ENCODE measurements at places on chromosomes 4 and X.

DNA sequence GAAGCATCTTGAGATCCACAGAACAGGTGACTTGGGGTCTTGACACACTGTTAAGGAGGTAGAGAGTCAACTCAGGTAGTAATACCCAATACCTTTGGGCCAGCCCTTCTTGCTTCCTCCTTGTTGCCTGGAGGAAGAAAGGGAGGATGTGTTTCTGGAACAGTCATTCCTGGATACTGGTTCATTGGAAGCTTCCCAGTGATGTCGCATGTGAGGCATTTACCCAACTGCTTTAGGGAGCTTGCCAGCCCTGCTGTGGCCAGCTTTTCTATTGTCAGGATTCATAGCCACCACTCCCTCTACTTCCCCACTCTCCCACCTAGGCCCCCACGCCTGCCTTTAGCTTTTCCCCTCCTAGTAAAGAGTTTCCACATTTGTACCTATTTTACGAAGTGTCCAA, 310.3 kb upstream of the PRPS2 start:
- DNase-seq: no peak

GRCh38 chr4:118751629-118752323, 66.6 kb downstream of the METTL14 start:
- no peak for DNase-seq

- no peak for DNase-seq
These were observed 52.2 kb downstream of the SMIM20 start for GRCh38 chr4:25966171-25966570.

DNA sequence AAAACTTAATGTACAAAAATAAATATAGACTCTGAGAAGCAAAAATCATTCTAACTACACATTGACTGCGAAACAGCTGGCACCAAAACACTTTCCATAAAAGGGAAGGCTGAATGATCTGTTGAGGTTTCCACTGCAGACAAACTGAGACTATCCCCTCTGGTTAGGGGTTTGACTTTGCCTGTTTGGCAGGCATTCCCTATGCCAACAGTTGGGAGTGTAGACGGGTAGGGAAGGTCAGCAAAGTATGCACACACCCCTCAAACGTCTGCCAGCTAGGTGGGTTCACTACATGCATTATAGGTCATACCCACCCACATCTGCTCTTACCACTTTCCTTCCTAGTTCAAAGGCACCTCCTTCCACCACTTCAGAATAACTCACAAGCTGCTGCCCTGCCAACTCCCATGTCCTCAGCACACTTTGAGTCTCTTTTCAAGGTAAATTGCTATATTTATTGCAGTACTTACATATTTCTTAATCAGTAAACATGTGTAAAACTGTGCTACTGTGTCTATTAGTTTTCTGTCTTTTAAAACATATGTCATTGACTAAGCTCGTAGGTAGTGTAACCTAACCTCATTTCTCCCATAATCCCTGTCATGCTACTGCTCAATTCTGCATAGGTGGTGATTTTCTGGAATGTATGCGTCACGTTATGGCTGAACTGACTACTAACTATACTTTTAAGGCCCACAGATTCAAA, 12.4 kb downstream of the CTSO start:
- no peak for DNase-seq

- no peak for DNase-seq
These were observed 29.9 kb upstream of the MSANTD1 start for GRCh38 chr4:3218824-3219760.

DNA sequence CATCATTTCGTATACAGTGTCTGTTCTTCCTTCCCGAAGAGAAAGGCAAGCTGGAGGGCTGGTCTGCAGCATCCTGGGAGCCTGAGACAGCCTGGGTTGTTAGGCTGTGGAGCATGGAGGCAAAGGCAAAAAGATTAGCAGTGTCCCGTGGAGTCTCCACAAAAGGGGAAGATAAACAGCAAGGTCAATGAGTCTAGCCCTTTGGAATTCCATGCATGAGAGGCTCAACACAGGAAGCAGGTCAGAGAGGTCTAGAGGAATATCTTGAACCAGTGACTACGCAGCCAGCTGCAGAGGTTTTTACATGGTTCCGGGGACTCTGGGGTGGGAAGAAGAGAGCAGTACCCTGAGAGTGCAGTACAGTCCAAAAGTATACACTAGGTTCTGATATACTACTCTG, 12.2 kb upstream of the MCF2 start:
- DNase-seq: peak; percentile 5

GRCh38 chr4:39323821-39324220, 42.3 kb downstream of the RFC1 start:
- DNase-seq: no peak

DNA sequence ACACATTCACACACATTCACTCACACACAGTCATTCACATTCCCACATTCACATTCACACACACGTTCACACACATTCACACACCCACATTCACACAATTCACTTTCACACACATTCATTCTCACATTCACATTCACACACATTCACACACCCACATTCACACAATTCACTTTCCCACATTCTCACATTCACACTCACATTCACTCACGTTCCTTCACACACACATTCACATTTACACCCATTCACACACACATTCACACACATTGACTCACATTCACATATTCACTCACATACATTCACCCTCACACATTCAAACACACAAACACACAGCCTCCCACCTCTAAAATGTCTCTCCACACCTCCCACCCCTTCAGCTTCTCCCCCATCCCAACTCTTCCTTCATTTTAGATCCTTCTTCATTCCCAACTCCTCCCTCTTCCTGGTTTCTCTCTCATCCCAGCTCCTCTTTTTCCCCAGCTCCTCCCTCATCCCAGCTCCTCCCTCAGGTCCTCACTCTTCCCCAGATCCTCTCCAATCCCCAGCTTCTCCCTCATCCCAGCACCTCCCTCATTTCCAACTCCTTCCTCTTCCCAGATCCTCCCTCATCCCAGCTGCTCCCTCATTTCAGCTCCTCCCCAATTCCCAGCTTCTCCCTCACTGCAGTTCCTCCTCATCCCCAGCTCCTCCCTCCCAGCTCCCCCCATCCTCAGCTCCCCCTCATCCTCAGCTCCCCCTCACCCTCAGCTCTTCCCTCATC, 111.0 kb downstream of the FAM53A start:
- DNase-seq: no peak

DNA sequence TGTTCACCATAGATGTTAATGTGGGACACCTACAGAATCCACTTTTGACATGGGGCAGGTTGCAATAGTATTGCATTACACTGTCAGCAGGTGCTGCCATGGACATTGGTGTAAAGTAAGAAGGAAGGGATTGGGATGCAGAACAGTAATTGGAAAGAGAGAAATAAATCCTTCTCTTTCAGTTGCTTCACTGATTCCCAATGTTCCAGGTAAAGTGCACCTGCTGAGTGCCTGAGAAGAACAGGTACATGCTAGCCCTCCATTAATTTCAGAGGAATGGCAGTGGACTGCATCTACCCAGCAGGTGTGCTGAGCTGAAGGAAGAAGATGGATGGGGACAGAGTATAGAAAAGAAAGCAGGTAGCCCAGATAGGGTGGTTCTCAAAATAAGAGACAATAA, 248.5 kb downstream of the TENM3 start:
- no peak for DNase-seq

DNA sequence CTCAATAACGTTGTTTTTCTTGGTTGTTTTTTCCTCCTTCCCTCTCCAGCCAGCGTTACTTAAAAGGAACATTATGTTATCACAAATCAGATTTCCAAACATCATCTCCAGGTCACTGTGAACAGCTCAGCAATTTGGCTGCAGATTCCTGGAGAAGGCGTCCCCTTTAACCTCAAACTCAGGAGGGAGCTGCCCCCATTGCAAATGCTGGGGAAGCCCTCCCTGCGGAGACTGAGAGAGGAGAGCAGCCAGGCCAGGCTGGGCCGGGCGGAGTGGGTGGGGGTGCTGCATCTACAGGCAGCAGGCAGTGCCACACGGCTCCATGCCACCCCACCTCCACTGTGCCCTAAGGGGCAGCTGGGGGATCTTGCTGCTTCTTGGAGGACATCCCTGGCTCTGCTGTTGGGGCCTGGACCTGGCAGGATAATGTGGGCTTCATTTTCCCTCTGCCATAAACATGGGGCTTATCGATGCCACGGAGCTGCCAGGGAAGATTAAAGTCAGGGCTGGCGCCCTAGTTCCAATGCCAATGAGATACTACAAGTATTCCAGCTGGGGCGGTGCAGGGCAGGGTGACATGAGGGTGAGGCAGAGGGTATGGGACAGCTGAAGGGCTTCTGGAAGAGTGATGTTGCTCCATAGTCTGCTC, 148.8 kb downstream of the PJA1 start:
- no peak for DNase-seq

DNA sequence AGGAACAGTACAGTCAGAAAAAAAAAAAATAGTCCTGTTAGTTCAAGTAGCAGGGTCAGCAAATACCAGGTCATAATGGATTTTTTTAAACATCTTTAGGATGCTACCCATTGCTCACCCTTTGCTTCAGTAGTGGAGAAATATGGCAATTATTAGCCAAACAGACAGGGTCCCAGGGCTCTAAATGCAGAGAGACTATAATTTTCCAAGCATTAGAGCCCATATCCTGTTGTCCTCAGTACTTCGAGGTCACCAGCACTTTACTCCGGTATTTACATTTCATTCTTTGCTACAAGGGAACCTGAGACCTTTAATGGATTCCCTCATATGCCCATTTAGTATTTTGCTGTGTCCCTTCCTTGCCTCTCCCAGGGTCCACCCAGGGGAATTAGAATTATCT, 1562.9 kb upstream of the TENM3 start:
- DNase-seq: no peak

All from MCF 10A (cell line).